ENCODE measurements at places on chromosomes 7 and 10.

GRCh38 chr7:87147500-87147899 lies 4.8 kb upstream of the DMTF1 start:
- no peak for DNase-seq

GRCh38 chr10:105252911-105253310 lies 611.8 kb downstream of the SORCS3 start:
- DNase-seq: no peak

GRCh38 chr7:69526570-69526969 lies 71.7 kb upstream of the AUTS2 start:
- DNase-seq: no peak

- no peak for DNase-seq
Measured at GRCh38 chr10:74919671-74920070, 93.3 kb downstream of the KAT6B start.

DNA sequence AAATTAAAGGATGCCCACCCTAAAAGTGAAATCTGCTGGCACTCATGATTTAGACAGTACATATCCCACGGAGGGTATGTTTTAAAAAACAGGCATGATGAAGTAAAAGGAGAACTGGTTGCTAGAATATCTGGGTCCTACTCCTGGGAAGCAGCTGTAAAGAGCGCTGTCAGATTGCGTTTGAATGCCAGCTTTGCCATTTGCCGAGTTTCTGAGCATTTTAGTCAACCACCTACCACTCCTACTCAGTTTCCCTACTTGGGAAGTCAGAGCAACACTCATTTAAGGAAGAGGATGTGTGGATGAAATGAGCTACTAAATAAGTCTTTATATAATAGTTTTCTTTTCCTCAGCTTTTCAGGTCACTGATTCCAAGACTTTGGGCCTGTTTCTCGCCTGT lies 1.1 kb upstream of the UMAD1 start:
- DNase-seq: no peak

GRCh38 chr7:129949292-129950133 lies 3.2 kb downstream of the UBE2H start:
- DNase-seq: peak; percentile 1

GRCh38 chr10:77943121-77943901 lies 16.8 kb upstream of the DLG5 start:
- DNase-seq: no peak

Data from stimulated activated CD8-positive, alpha-beta memory T cell treated with anti-CD3 and anti-CD28 coated beads, Interleukin-2, amount 100 ng/mL, for 48 hours (primary cell).